ENCODE measurements at places on chromosomes 4 and X. TPM values are rescaled to one million over a fixed set of nuclear protein-coding genes. Genes with fewer than 3 reads are reported as not detected.

Gene PDZD4
- polyA plus RNA-seq, result 5.5 TPM

Gene MMRN1
- polyA plus RNA-seq, result 5.6 TPM

Gene IDH3G
- polyA plus RNA-seq, result 45.4 TPM

Gene STBD1
- 39.2 TPM for polyA plus RNA-seq

Gene NCBP2L
- not detected for polyA plus RNA-seq

Gene KLF3
- 42.1 TPM for polyA plus RNA-seq

Gene CDKL2
- polyA plus RNA-seq, result 0.22 TPM

Gene ALPK1
- polyA plus RNA-seq, result 3.8 TPM

Gene FAAH2
- polyA plus RNA-seq, result 0.75 TPM

GRCh38 chr4:2408401-2408958, 10.0 kb downstream of the ZFYVE28 start:
- DNase-seq, result no peak

DNA sequence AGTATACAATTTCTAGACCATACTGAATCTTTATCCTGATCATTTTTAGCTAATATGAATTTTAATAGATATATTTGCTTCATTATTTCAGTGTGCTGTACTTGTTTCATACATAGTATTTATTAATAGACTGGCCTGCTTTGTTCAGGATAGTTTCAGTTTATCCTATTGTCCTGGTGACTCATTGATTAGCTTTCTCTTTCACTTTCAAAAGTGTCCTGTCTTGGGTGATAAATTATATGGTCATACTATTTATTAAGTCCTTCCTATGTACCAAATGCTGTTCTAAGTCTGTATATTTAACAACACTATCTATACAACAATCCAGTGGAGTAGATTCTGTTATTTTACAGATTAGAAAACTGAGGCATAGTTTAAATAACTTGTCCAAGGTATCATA, 153.8 kb upstream of the RAPGEF2 start:
- DNase-seq, result no peak

DNA sequence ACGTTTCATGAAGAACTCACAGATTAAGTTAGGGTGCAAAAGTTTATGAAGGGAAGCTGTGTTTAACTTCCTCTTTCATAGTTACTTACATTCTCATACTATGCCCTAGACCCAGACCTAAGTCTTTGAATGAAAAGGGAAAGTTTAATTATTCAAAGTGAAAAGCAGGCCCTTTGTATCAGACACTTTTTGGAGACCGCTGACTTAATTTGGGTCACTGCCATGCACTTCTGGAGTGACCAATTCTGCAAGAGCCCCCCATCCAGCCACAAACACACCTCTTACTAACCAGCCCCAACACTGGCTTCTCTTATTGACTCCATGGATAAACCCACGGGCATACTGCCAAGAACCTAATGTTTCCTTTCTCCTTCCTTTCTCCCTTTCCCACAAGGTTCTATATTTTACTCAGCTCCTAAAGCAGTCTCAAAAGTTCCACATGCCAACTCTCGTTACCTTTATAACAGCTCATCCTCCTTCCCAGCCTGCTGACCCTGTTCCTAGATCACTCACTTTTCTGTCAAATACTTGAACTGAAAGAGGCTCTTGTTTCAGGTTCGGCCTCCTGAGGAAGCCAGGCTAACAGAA, 34.5 kb downstream of the ABCE1 start:
- peak; percentile 22 for DNase-seq

GRCh38 chrX:23811108-23811651, 28.2 kb downstream of the SAT1 start:
- DNase-seq, result no peak

- no peak for DNase-seq
Observed at GRCh38 chr4:81919810-81920209, 448.1 kb upstream of the RASGEF1B start.

- DNase-seq, result no peak
Observed at GRCh38 chr4:8557151-8558076, 22.8 kb upstream of the GPR78 start.

DNA sequence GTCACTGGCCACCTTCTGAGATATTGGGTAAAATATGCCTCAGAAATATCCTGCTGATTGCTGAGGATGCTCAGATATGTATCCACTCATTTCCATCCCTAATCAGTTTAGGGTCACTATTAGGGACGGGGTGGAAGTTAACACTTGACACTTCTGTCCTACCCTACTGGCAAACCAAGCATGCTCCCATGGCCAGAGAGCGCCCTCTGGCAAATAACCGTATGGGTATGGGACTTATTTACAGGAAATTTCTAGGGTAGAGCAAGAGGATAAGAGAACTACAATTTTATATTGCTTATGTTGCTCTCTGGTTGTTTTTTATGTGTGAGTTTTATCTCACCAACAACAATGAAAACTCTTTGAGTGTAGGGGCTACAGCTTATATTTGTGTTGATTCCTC, 86.8 kb upstream of the TSPAN7 start:
- DNase-seq, result no peak

GRCh38 chrX:130079824-130080406, 30.4 kb downstream of the ELF4 start:
- DNase-seq, result peak; percentile 56

GRCh38 chr4:185364886-185365285, 30.8 kb downstream of the LRP2BP start:
- no peak for DNase-seq

GRCh38 chr4:155885666-155886065, 17.8 kb upstream of the TDO2 start:
- no peak for DNase-seq

GRCh38 chr4:898869-899555, 33.1 kb downstream of the GAK start:
- no peak for DNase-seq

DNA sequence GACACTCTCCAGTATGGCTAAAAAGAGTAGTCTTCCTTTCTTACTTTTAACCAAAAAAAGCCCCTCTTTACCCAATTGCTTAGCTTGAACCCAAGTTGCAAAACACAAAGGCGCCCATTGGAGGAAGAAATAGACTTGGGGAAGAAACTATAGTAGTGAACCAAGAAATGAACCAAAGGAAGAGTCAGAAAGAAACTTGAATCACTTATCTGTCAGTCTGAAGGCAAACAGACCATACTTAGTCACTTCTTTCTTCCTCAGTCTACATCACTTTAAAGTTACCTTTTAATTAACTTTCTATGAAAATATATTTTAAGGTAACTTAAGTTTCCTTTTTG, 161.4 kb upstream of the GIMD1 start:
- no peak for DNase-seq

- DNase-seq, result no peak
Observed at GRCh38 chr4:113899271-113900070, 80.0 kb downstream of the ARSJ start.

DNA sequence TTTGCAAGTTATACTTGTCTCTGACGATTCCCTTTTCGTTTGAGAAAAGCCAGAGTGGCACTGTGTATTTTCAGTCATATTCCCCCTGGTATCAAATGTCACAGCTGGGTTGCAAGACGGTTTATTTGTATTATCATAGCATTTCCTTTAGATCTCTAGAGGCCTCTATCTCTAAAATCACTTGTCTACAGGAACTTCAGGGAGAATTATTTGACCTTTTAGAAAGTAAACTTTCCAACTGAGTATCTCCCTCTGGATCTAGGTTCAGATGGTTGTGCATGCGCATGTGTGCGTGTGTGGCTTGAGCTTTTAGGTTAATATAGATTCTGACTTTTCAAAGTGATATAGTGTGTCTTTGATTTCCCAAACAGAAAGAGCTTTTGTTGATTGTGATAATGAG, 15.1 kb upstream of the TAB3 start:
- DNase-seq, result no peak

- no peak for DNase-seq
Observed at GRCh38 chr4:87192145-87192919, 28.1 kb downstream of the KLHL8 start.

GRCh38 chr4:149831656-149832208, 16.1 kb upstream of the IQCM start:
- no peak for DNase-seq

DNA sequence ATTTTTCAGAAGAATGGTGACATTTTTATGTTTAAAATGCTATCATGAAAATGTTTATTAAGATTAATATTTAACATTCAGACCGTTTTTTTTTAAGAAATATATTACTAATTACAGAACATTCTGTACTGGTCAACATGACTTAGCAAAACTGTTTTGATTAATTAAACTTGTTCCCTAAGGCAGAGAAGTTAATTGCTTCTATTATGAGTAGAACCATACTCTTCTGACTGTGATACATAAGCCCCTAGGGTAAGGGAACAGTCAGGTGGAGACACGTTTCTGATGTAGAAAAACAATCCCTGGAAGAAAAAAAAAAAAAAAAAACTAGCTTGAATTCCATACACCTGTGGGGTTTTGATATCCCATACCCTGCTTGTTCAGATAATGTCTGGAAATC, 97.4 kb downstream of the GPM6A start:
- no peak for DNase-seq

GRCh38 chr4:66741081-66741480, 804.2 kb downstream of the CENPC start:
- DNase-seq, result no peak

DNA sequence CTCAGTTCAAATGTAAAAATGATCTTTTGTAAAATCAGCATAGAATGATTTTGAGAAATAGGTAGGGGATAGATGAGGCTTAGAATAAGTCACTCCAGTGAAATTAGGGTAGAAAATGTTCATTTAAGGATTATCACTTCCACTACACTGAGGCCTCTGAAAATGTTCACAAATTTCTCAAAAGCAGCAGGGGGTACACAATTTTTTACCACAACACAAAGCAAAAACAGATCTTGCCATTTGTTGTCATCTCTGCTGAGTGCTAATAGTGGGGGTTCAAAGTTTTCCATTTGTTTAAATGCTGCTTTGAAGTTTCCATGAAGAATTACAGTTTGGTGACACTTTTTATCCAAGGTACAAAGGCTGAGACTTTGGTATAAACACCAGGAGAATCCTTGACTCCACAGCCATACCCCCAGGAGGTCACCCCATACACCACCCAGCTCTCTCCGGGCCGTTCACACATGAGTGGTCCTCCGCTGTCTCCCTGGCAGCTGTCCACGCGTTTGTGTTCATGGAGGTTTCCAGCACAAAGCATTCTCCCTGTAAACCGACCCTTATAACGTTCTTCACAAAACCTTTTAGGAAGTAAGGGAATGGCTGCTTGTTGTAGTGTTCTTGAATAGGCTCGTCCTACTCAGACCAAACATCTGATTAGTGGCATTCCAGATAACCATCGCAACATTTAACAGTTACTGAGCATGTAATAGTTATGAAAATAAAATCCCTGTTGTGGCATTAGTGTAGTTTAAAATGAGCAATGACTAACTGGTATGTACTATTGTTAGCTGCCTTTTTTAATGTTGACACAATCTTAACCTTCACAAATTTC, 71.0 kb downstream of the PRSS12 start:
- DNase-seq, result peak; percentile 16

GRCh38 chrX:108270280-108270679, 167.9 kb downstream of the COL4A6 start:
- no peak for DNase-seq

DNA sequence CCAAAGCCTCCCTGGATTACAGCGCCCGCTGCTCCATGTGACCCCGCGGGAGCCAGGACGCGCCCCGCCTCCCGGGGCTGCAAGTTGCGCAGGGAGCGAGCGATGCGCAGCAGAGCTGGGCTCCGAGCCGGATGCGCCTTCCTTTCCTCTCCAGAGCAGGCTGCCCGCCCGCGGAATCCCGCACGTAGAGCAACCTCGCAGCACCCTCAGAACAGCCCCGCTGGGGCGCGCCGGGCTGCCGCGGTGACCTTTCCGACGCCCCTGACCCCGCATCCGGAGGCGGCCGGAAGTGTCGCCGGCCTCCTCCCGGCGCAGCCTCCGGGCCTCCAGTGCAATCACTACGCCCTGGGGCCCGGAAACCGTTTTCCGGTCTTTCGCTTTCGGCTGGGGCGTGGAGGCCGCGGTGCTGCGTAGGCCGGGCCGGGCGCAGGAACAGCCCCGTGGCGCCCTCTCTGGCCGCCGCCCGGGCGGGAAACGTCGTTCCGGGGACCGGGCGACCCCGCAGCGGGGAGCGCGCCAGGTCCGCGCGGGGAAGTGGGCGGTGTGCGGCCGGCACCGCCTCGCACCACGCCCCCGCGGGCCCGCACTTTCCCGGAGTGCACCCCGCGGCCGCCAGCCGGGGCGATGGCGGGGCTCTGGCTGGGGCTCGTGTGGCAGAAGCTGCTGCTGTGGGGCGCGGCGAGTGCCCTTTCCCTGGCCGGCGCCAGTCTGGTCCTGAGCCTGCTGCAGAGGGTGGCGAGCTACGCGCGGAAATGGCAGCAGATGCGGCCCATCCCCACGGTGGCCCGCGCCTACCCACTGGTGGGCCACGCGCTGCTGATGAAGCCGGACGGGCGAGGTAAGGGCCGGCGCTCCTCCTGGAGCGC, at the start of gene CYP4V2:
CYP4V2 (plus strand) TSS at position 368 of the 866 bp plus-strand sequence; CDS start at position 625, 257 bp downstream.
- peak; percentile 66 for DNase-seq

GRCh38 chrX:84336646-84337045, 148.6 kb upstream of the RPS6KA6 start:
- DNase-seq, result no peak

GRCh38 chrX:151099001-151099400, 77.4 kb upstream of the GPR50 start:
- no peak for DNase-seq
